Stimulated activated naive CD8-positive, alpha-beta T cell treated with anti-CD3 and anti-CD28 coated beads, Interleukin-15, amount 100 ng/mL, for 72 hours (primary cell): ENCODE measurements at places on chromosomes 2 and 18.

GRCh38 chr2:109130723-109130995, 1.7 kb downstream of the SH3RF3 start:
- no peak for DNase-seq

DNA sequence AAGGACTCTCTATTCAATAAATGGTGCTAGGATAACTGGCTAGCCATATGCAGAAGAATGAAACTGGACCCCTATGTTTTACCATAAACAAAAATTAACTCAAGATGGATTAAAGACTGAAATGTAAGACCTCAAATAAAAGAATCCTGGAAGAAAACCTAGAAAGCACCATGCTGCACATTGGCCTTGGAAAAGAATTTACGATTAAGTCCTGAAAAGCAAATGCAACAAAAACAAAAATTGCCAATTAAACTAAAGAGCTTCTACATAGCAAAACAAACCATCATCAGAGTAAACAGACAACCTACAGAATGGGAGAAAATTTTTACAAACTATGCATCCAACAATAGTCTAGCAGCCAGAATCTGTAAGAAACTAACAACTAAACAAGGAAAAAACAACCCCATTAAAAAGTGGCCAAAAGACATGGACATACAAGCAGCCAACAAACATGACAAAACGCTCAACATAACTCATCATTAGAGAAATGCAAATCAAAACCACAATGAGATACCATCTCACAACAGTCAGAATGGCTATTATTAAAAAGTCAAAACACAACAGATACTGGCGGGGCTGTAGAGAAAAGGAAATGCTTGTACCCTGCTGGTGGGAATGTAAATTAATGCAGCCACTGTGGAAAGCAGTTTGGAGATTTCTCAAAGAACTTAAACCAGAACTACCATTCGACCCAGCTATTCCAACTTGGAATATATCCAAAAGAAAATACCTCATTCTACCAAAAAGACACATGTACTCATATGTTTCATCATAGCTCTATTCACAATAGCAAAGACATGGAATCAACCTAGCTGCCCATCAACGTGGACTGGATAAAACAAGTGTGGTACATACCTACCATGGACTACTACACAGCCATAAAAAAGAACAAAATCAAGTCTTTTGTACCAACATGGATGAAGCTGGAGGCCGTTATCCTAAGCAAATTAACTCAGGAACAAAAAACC, 30.6 kb downstream of the SEPTIN10 start:
- DNase-seq, result no peak

DNA sequence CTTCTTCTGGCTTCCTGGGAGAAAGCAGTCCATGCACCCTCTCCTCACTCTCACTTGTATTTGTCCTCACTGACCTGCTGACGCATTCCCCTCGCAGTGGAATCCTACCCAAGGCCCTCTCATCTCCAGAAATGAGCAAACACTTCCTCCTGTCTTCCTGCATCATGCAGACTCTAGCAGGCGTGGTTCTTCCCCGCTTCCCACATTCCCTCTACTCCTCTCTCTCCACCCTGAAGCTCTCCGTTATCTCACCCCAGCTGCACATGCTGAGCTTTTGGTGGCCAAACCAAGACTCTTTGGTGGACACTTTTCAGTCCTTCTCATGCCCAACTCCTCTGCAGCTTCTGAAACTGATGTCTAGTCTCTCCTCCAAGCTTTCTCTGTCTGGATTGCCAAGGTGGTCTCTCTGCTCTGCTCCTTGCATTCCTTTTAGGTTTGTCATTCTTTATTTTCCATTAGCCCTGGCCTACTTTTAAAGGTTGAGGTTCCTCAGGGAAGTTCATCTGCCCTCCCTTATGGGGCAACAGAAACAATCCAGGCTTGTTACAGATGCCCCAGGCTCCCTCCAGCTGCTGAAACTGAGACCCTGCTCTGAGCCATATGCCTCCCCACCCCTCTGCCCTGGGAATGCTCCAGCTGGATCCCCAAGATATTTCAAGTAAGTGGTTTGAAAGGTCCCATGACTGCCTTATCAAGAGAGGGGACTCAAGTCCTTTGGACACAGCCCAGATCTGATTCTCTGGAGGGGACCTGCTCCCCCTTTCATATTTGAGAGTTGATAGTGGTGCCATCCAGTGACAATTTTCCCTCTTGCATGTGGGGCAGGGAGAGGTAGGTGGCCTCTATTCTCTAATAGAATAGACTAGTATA, 835 bp upstream of the IL18RAP start:
- DNase-seq, result no peak

DNA sequence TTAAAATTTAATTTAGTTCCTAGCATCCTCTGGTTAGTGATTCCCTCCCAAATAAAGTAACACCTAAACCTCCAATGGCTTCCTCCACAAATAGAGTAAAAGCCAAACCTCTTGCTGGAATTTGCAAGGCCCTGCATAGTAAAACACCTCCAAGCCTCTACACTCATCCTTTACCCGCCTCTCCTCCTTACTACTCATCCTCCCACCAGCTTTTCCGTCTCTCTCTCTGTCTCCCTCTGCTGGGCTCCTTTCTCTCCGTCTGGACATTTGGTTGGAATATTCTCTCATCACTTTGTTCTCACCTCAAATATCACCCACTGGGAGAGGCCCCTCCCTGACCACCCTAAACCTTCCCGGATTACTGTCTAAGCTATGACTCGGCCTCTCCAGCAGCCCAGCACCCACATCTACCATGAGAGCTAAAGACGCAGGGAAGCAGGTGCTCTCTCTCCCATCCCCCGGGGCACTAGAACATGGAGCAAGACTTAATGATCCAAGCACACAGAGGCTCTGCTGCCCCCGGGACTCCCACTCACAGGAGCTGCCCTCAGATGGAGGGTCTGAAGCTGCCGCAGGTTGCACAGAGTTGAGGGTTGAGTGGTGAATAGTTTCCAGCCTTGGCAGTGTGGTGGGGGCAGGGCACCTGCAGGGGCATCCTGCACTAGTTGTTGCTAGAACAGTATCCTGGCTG, 167.2 kb downstream of the FBXO15 start:
- no peak for DNase-seq

- no peak for DNase-seq
Measured at GRCh38 chr2:58756336-58756735, 515.2 kb upstream of the FANCL start.

DNA sequence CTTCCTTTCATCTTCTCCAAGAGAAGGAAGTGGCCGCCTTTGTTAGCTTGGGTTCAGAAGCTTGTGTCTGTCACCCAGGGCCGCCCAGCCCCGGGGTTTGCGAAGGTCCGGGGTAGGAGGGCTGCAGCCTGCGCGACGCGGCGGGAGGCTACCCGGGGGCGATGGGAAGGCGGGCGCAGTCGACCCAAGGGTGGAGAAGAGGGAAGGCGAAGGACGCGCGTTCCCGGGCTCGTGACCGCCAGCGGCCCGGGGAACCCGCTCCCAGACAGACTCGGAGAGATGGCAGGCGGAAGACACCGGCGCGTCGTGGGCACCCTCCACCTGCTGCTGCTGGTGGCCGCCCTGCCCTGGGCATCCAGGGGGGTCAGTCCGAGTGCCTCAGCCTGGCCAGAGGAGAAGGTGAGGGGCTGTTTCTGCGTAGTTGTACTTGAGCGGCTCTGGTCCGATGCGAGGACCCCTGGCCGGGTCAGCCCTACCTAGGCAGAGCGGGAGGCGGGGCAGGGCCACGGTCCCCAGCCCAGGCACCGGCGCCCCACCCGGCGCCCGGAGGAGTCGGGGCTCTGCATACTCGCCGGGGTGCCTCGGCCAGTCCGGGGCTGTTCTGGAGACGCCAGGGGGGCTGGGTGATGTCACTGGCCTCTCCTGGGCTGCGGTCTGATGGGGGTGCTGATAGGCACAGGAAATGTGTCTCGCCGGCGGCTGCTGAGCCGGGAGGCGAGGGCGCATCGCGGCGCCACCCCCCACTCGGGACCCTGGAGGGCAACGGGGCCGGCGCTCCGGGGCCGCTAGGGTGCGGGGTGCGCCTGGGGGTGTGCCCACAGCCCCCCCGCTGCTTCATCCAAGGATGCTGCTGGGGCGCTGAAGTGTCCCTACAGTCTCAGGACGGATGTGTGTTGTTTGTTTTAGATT, at the start of gene QPCT:
Gene QPCT, plus strand, starts transcription at position 178 of the 909 bp plus-strand sequence. Its CDS starts 102 bp downstream, at position 280.
- peak; percentile 38 for DNase-seq

GRCh38 chr18:54975598-54975997, 16.3 kb upstream of the CCDC68 start:
- no peak for DNase-seq

GRCh38 chr18:41618147-41618546, 336.9 kb upstream of the PIK3C3 start:
- DNase-seq, result no peak

- no peak for DNase-seq
Measured at GRCh38 chr2:127590386-127591190, 55.1 kb downstream of the MYO7B start.

GRCh38 chr2:183195998-183196409, 71.8 kb downstream of the NUP35 start:
- no peak for DNase-seq

DNA sequence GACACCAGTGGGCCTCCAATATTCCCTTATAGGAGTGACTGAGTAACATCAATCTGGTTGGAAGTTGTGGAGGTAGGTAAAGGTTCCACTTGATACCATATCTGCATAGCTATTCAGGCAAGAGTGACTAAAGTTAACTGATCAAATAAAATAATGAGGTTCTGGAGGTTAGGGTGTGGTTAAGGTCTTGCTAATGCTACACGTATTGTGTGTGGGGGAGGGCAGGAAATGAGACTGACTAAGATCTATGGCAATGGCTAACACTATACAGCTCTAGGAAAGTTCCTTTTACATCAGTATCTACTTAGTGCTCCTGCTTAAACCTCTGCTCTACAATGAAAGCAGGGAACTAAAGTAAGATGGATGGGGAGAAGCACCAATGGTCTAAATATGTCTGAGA, 149.1 kb upstream of the MGAT5 start:
- no peak for DNase-seq

- DNase-seq, result no peak
Measured at GRCh38 chr2:176192351-176192750, 3.9 kb downstream of the HOXD1 start.

GRCh38 chr2:28401948-28402550, 9.4 kb downstream of the FOSL2 start:
- DNase-seq, result no peak

DNA sequence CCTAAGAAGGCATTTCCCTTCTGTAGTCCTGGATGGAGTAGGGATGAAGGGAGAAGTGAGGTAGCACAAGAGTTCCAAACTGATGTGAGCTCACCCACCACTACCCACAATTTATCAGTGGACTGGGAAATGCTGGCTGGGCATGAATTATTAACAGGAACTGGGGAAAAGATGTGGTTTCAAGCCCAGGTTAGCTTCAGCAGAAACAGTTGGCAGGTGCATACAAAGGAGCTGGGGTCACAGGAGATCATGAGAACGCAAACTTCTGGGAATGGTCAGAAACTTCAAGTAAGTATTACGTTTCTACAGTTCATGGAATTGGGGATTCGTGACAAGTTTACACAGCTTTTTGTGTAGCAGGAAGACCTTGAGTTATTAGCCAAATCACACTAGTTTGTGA, 5.4 kb downstream of the CCDC141 start:
- no peak for DNase-seq

- no peak for DNase-seq
Measured at GRCh38 chr18:9719421-9719981, 11.4 kb downstream of the RAB31 start.

DNA sequence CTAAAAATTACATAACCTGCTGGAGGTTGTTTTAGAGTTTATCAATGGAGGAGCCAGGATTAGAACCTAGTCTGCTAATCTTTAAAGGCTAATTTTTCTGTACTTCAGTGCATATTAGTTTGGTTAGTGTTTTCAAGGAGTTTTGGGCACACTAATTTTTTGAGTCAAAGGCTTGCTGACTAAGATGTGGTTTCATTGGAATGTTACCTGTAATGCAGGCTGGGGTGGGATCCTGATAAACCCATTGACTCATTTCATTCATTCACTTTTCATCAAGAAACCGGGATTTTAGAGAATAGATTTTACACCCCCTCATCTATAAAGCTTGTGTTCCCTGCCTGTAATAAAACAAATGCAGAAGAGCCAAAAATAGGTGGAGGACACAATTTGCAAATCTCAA, 91.9 kb upstream of the IL1R2 start:
- no peak for DNase-seq

GRCh38 chr2:29000481-29000880, 19.4 kb downstream of the TOGARAM2 start:
- DNase-seq, result no peak
